ENCODE measurements at places on chromosomes 11 and 22.

DNA sequence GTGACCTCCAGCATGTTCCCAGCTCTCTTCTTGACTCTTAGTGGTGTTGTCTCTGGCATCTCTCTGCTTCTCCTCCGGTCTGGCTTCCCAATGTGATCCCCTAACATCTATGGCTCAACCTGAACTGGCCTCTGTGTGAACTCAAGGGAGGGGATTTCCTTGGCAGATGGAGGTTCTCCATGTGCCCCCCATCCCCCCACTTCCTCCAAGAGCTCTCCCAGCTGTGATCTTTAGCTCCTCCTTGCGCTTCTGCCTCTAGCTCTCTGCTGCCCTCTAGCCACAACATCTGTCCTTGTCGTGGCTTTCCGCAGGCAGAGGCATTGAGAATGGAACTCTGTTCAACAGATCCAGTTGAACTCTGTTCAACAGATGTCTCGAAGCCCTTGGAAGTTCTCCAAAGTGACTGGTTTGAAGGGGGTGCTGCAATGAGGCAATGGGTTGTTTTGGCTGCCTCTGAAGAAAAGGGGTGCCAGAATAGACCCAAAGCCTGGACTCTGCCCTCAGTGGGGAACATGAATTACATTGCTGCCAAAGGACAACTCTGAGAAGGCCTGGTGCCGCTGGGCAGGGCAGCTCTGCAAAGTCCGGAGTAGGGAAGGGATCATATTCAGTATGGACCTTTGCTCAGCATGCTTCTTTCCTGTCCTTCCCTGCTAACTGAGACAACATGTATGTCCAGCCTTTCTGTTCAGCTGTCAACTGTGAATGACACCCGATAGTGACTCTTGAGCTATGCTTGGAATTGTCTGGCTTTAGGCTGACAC lies 61.9 kb downstream of the ADM start:
- peak; percentile 98 for DNase-seq

GRCh38 chr11:72974487-72975205 lies 160.4 kb downstream of the ATG16L2 start:
- DNase-seq = no peak

GRCh38 chr11:35246745-35247144 lies 107.8 kb downstream of the CD44 start:
- DNase-seq = peak; percentile 62

DNA sequence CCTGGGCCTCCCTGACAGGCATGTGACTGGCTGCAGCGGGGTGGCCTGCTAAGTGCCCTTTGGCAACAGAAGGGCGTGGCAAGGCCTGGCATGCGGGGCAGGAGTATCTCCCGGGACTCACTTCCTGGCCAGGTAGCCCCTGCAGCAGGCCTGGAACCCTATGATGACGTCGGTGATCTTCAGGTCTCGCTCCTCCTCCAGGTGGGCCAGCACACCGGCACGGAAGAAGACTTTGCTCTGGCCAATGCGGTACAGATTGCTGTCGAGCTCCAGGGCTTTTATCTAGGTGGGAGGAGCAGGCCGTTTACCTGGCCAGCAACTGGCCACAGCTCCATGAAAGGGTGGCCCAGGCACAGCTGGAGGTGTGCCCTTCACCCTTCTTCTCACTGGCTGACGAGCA lies 50.9 kb downstream of the APOL1 start:
- no peak for DNase-seq

DNA sequence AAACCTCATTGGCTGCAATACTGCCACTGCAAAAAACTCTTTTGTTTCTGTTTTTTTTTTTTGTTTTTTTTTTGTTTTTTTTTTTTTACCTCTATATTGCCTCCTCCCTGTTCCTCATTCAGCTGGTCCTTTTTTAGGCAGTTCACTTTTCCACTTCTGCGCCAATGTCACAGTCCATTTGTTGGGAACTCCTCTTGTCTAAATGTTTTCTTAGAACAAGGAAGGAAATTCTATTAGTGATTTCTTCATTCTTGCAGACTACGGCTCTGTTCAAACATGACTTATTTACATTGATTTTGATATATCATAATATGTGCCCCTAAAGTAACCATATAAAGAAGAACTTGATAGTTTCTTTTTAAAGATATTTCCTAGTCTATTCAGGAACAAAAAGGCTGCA lies 2.9 kb downstream of the FAM118B start:
- DNase-seq = no peak

GRCh38 chr11:1779034-1779805 lies 15.5 kb upstream of the CTSD start:
- DNase-seq = no peak
